ENCODE measurements at places on chromosomes 16 and 17.

DNA sequence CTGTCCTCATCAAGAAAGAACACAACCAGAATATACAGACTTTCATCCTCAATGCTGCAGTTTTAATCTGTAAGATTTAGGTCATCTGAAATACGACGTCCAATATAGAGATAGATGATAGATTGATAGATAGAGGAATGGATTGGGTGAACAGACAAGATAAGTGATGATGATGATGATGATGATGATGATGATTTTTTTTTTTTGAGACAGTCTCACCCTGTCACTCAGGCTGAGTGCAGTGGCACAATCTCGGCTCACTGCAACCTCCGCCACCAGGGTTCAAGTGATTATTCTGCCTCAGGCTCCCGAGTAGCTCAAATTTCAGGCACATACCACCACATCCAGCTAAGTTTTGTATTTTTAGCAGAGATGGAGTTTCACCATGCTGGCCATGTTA lies 56.3 kb upstream of the ADAMTS18 start:
- no peak for DNase-seq

- no peak for DNase-seq
Observed at GRCh38 chr16:64147941-64148340, 973.9 kb downstream of the CDH11 start.

GRCh38 chr16:84726669-84727467 lies 27.1 kb downstream of the USP10 start:
- DNase-seq = no peak

DNA sequence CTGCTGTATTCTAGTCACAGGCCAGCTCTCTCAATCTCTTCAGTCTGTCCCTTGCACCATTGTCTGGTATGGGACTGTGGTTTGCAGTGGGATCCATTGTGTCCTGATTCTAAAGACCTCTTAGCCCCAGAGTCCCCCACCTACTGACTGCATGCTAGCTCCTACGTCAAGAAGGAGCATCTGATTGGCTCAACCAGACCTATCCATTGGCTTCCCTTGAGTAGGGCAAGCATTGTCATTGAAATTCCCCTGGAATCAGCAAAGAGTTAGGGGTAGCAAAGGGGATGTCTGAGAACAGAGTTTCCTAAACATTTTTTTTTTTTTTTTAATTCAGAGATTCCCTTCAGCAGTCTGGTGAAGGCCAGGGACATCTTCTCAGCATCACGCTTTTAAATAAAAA lies 175.3 kb upstream of the MPHOSPH6 start:
- no peak for DNase-seq

GRCh38 chr16:57694725-57695679 lies at the start of gene DRC7:
Gene DRC7 (plus strand): TSS chr16:57694806. CDS start chr16:57697950, 3,144 bp downstream.
- peak; percentile 58 for DNase-seq

DNA sequence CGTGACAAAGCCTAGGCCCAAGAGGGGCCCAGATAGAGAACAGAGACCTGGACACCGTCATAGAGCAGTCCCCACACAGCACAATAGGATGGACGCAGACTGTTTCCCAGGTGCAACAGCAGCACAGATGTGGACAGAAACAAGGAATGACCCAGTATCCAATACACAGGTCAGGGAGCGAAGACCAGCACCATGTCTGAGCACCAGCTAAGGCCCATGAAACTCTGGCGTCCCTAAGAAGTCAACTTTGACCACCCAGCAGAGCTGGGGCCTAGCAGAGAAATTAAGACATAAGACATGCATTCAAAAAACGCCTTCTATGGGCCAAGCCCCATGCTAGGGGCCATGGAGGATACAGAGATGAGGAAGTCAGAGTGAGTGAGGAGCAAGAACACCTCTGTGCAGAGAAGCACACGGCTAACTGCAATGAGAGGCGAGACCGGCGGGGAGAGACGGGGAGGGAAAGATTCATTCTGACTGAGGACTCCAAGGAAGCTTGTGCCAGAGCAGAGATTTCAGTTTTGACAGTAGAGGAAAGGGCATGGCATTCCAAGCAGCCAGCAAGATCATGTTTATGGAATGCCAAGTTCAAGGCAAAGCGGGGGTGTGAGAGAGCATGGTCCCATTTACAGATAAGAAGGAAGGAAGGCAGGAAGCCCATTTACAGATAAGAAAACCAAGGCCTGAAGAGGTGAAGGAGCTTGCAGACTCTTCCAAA lies 50.8 kb downstream of the PITPNM3 start:
- no peak for DNase-seq

- DNase-seq = no peak
Observed at GRCh38 chr16:89132194-89133005, 38.7 kb downstream of the ACSF3 start.

GRCh38 chr17:57634713-57635465 lies 110.2 kb downstream of the CCDC182 start:
- DNase-seq = no peak
